Pancreas (tissue), 10 donors: ENCODE measurements at places on chromosomes 4 and X. TPM values are rescaled to one million over a fixed set of nuclear protein-coding genes. Genes with fewer than 3 reads are reported as not detected.

DNA sequence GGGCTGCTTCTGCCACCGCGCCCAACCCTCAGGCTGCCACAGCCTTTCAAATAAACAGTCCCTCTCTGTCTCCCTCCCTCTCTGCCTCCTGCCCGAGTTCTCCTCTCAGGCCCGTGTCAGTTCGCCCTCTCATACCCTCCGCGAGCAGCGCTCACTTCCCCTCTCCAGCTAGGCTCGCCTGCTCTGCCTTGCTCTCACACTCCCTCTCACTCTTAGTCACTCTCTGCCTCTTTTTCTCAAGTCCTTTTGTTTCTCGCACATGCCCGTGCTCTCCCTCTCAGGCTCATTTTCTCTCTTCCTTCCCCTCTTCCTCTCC is 3.2 kb downstream of the EFNB1 start:
- DNase-seq: no peak

DNA sequence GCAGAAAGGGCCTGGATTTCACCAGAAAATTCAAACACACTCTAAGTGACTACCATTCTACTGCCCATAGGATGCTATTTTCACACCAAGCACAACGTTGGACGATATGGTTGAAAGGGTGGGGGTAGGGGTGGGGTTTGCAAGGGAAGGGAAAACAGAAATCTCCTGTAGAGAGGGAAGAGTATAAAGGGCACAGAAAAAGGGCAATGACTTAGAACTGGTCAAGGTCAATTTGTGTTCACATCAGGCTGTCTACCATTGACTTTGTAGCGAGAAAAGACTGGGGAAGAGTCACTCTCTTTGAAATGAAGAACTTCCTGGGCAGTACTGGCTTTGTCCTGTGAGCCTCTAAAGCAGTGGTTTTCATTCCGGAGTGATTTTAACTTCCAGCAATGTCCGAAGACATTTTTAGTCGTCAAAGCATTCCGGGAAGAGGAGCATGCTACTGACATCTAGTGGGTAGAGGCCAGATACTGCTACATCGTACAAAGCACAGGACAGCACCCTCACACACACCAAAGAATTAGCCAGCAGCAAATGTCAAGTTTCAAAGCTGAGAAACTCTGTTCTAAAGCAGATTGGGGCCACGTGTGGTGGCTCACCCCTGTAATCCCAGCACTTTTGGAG is 48.4 kb upstream of the SLC7A3 start:
- no peak for DNase-seq

GRCh38 chr4:137960371-137961050 is 281.6 kb downstream of the SLC7A11 start:
- DNase-seq: no peak

GRCh38 chr4:147801820-147802219 is 69.9 kb downstream of the ARHGAP10 start:
- DNase-seq: no peak

- DNase-seq: no peak
These were observed 31.4 kb upstream of the RELL1 start for GRCh38 chr4:37717576-37717975.

GRCh38 chr4:7499661-7500060 is 64.9 kb upstream of the PSAPL1 start:
- DNase-seq: no peak

DNA sequence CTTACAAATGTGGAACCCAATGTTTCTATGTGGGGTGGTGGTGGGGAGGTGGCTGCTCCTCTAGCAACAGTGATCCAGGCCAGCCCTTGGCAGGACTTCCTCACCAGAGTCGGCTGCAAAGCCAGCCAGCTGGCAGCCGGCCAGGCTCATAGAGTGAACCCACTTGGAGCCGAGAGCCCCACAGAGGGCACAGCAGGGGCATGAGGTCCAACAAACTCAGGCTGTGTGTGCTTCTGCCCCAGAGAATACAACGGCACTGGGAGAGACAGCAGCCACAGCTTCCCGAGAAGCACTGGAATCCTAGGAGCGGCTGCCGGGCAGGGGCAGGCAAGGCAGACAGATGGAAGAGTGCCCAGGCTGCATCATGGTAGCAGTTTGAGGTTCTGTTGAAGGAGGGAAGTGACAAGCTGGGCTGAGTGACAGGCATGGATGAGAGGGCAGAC is 23.5 kb upstream of the SOWAHD start:
- no peak for DNase-seq

- no peak for DNase-seq
These were observed 672.2 kb upstream of the AMOT start for GRCh38 chrX:113512700-113513395.

GRCh38 chr4:113695328-113696169 is 66.0 kb downstream of the CAMK2D start:
- no peak for DNase-seq

- DNase-seq: no peak
These were observed 237.3 kb downstream of the USP46 start for GRCh38 chr4:52421811-52422213.

GRCh38 chr4:147965056-147965455 is 233.2 kb downstream of the ARHGAP10 start:
- no peak for DNase-seq

DNA sequence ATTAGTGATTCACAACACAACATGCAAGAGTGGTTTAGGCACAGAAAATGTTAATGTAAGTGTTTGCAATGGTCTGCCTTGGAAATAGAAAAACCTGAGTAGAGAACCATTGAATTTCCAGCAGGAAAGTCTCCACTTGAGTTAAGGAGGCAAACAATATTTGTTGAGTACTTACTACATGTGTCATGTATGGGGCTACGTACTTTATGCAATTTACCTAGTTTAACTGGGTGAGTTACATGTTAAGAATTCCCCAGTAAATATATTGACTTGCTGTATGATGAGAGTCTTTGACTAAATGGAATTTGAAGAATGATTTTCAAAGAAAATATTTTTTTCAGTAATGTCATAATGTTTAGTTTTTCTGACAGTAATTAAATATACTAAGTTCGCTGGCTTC is 7.8 kb upstream of the NPNT start:
- DNase-seq: no peak

GRCh38 chr4:173698557-173699262 is 168.7 kb upstream of the HAND2 start:
- DNase-seq: no peak

GRCh38 chrX:112614640-112615039 is 65.1 kb downstream of the LHFPL1 start:
- no peak for DNase-seq

DNA sequence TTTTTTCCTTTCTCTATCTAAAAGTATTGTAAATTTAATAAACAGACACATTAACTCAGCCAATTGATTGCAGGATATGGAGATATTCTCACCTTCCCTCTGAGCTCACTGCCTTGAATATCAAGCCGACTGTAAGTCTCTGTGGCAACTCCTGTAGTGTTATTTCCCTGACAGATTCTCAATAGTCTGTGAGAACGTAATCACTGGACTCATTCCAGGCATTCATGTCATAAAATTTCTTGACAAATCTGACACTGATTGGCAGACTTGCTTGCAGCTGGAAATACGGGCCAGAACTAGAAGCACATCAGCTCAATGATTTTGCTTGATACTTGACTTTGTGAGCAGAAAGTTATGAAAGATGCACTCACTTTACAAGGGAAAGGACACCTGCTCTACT is 29.6 kb downstream of the FAM47B start:
- DNase-seq: no peak

DNA sequence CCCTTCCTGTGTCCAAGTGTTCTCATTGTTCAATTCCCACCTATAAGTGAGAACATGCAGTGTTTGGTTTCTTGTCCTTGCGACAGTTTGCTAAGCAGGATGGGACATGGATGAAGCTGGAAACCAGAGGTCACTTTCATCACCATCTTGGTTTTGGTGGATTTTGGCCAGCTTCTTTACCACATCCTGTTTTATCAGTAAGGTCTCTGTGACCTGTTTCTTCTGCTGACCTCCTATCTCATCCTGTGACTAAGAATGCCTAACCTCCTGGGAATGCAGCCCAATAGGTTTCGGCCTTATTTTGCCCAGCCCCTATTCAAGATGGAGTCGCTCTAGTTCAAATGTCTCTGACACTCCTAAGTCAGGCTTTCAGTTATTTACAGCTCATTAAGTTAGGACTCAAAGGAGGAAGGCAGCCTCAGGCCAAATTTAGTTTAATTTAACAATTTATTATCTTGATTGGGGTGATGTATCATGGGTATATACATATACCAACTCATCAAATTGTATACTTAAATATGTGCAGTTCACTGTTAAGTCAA is 169.9 kb upstream of the NDP start:
- no peak for DNase-seq

DNA sequence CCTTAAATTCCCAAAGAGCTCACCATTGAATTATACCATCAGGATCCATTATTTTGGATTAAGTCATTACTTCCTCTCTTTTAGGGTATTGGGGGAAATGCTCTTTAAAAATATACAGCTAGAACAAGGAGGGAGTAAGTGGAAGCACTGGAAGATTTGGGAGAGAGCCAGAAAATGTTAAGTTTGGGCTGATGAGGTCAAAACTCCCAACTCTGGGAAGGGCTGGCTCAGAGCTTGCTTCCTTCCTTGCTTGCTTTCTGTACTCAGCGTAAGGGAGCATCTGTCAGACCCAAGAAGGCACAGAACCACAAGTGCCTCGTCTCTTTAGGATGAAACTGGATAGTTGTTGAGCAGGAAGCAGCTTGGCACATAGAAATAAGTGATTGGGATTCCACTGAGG is 138.2 kb downstream of the GUCY2F start:
- DNase-seq: no peak

- no peak for DNase-seq
These were observed 973.3 kb downstream of the PCDH18 start for GRCh38 chr4:136558940-136559494.

- no peak for DNase-seq
These were observed 2062.9 kb downstream of the ARAP2 start for GRCh38 chr4:34181311-34181841.

DNA sequence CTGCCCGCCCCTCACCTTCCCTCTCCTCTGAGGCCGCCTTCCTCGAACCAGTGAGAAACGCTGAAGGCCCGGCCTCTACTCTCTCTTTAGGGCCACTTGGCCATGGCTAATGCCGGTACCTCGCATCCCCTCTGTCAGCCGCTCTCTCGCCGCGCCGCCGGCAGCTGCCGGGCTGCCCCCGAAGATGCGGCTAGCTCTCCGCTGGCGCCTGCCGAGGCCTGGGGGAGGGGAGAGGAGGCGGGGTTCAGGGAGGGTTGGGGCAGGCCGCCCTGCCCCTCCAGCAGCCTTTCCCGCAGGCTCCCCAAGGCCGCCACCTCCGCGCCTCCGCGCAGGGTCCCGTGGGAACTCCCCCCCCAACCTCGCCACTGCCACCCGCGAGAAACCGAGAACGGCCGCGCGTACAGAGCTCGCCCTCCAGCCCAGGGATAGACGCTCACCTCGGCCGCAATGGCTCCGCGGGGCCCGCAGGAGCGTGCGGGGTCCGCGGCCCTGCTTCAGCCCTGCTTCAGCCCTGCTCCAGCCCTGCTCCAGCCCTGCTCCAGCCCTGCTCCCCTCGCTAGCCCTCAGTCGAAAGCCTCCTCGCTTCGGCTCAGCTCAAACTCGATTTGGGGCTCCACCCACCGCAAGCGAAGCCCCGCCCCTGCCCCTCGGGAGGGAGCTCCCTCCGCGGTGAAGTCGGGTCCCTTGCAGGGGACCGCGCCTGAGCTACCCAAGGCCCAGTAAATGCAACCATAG is at the start of gene HUWE1:
HUWE1 (minus strand) TSS at position 569 of the 735 bp plus-strand sequence. CDS start 32,612 bp downstream, outside the sequence.
- peak; percentile 76 for DNase-seq

GRCh38 chr4:80173841-80174240 is 23.5 kb upstream of the PRDM8 start:
- no peak for DNase-seq

DNA sequence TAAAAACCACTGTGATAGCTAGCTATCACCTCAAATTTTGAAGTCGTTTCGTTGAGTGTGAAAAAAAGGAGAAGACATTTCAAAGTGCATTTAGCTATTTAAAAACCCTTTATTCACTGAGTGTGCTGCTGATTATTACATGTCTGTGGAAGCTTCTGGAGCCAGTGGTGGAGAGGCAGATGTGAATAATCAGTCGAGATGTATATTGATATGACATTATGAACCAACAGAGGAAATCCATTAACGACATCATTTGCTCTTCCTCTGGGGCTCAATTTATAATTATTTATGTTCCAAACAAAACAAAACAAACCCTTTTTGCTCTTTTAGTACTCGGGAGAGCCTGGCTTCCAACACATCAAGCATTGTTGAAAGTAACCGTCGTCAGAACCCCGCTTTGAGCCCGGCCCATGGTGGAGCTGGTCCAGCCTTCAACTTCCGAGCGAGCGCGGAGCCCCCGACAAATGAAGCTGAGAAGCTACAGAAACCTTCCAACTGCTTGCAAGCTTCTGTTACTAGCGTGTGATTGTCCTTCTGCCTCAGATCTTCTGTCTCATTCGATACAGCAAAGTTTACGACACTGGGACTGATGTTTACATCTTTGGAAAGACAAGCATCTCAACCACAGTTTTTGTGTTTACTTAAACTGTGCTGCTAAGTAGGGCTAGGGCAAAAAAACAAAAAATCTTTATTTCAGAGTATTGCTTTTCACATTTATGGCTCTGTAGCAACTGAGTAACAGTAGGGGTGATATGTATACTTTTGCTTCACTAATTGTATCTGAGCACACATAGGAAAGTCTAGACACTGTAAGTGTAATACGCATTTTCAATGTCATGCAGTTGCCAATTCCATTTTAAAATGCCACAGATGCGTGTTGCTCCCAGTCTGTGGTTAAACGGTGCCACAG is 111.9 kb downstream of the STOX2 start:
- DNase-seq: no peak

- DNase-seq: no peak
These were observed 16.5 kb downstream of the ELOVL6 start for GRCh38 chr4:110181890-110182289.

DNA sequence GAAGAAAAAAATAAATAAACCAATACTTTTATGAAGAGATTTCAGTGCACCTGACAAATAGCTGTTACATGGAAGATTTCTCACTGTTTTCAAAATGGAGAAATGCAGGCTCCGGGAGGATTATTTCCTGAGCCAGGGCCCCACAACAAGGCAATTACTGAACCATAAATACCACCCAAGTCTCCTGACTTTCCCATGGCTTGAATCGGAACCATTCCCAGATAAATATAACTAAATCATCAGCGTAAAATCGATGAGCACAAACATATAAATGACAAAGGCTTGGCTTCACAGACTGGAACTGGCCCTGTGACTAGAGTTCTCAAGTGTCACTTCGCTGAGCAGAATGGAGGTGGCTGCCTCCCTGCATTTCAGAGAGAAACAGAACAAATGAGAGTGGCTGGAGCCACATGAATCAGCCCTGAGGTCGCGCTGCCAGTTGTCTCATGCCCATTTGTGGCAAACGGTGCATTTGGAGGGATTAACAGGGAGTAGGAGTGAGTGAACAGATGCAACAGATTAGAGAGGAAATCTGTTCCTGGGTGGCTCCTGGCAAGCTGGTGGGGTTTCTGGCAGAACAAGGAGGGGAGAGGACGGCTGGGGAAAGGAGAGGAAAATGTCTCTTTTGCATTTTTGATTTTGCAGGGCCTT is 57.3 kb upstream of the STIM2 start:
- no peak for DNase-seq

Gene LRCH2
- polyA plus RNA-seq: 0.38 TPM

Gene IL13RA2
- not detected for polyA plus RNA-seq

Gene DCLK2
- 3.4 TPM for polyA plus RNA-seq

Gene ZCCHC12
- polyA plus RNA-seq: not detected

Gene SH3D19
- polyA plus RNA-seq: 12.3 TPM

Gene UGT2B17
- polyA plus RNA-seq: 0.49 TPM

Gene TXK
- 0.70 TPM for polyA plus RNA-seq

Gene MAGEA8
- not detected for polyA plus RNA-seq

Gene CLOCK
- 2.9 TPM for polyA plus RNA-seq
